ENCODE measurements at places on chromosomes 6 and 20. TPM values are rescaled to one million over a fixed set of nuclear protein-coding genes. Genes with fewer than 3 reads are reported as not detected.

SYCP2 gene
- total RNA-seq, result 3.1 TPM

HAO1 gene
- total RNA-seq, result not detected

GSTA3 gene
- total RNA-seq, result not detected

MYBL2 gene
- total RNA-seq, result 81.3 TPM

WFDC10B gene
- total RNA-seq, result not detected

MATN4 gene
- total RNA-seq, result 0.70 TPM

MROH8 gene
- total RNA-seq, result 1.8 TPM

LST1 gene
- 15.7 TPM for total RNA-seq

C6orf132 gene
- total RNA-seq, result 0.29 TPM

BTNL2 gene
- total RNA-seq, result not detected

AIF1 gene
- 29.0 TPM for total RNA-seq

PAK5 gene
- not detected for total RNA-seq

Measured in activated CD4-positive, alpha-beta memory T cell treated with anti-CD3 and anti-CD28 coated beads for 36 hours (primary cell).